ENCODE measurements at places on chromosomes 11 and 22.

DNA sequence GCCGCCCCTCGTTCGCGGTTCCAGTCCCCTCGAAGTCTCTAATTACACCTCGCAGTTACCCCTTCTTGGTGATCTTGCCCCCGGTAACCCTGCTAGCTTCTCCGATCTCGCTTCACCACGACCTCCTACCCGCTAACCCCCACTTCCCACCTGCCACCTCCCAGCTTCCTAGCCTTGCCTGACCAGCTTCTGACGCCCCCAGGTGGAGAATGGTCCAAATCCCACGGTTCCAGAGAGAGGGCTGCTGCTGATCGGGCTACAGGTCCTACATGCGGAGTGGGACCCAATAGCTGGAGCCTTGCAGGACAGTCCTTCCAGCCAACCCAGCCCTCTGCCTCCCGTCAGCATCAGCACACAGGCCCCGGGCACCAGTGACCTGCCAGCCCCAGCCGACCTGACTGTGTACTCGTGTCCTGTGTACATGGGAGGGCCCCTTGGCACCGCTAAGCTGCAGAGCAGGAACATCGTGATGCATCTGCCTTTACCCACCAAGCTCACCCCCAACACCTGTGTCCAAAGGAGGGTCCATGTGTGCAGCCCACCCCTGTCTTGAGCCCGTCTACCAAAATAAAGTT lies 31.9 kb downstream of the RRP8 start:
- DNase-seq: no peak

GRCh38 chr11:5546457-5546856 lies 1.9 kb downstream of the OR52H1 start:
- no peak for DNase-seq

GRCh38 chr11:79482800-79483199 lies 42.0 kb upstream of the TENM4 start:
- DNase-seq: no peak

- DNase-seq: no peak
Measured at GRCh38 chr11:115428306-115428705, 75.9 kb downstream of the CADM1 start.

GRCh38 chr11:22674470-22675439 lies 8.3 kb downstream of the GAS2 start:
- DNase-seq: no peak

DNA sequence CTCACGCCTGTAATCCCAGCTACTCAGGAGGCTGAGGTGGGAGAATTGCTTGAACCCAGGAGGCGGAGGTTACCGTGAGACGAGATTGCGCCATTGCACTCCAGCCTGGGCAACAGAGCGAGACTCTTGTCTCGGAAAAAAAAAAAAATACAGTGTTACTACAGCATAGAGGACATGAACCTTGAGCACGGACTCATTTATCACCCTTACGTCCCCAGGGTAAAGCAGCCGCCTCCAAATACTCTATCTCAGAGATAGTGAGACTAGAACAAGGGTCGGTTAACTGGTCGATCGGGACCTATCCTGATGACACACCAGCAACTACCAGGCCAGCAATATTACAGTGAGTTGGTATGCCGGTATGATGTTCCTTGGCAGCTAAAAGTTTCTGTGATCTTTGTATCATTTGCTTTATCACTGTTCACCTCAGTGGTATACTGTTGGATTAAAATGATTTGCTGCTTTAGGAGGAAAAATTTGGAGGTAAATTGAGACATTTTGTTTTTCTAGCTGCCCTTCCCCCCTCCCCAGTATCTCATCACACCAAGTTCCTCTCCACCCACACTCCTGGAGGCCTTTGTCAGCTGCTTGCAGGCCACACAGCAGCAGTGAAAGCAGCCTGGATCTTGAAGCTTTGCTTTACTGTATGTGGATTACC lies 7.0 kb upstream of the SIDT2 start:
- DNase-seq: no peak

GRCh38 chr11:788953-789940 lies 643 bp downstream of the CEND1 start:
- no peak for DNase-seq

DNA sequence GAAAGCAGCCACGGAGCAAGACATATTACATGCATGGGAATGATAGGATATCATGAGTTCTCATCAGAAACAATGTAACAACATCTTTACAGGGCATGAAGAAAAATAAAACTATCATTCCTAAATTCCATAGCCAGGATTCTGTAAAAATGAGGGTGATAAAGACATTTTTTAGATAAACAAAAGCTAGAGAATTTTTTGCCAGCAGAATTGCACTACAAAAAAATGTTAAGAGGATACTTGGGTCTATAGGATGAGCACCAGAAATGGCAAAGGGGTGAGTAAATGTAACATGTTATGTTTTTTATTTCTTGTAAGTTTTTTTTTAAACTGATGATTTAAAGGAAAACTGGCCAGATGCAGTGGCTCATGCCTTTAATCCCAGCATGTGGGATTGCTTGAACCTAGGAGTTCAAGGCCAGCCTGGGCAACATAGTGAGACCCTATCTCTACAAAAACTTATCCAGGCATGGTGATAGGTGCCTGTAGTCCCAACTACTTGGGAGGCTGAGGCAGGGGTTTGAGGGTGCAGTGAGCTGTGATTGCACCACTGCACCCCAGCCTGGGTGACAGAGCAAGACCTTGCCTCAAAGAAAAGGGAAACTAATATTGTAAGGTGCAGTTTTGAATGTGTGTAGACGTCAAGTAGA lies 33.2 kb downstream of the TBX1 start:
- DNase-seq: no peak

DNA sequence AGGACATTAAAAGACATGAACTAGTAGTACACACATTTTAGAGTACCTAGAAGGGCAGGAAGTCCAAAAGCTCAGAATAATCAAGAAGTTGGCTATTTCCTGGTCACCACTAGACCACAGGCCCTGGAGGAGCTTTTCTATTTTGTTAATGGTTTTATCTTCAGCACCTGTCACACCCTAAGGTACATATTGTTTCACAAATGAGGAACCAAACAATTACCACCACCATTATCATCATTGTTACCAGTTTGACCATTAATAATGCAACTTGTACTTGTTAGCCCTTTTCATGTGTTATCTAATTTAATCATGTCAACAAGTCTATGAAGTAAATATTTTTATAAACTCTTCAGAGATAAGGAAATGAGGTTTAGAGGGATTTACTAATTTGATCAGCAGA lies 4.9 kb downstream of the MRPL48 start:
- no peak for DNase-seq
